ENCODE measurements at places on chromosomes 3 and 15.
A peak's percentile ranks its signal among the peaks of the same experiment; 100 is the strongest.

- no peak for DNase-seq
Measured at GRCh38 chr15:76991048-76991447, 3.9 kb upstream of the PSTPIP1 start.

- DNase-seq: no peak
Measured at GRCh38 chr15:91975241-91975978, 121.9 kb downstream of the SLCO3A1 start.

DNA sequence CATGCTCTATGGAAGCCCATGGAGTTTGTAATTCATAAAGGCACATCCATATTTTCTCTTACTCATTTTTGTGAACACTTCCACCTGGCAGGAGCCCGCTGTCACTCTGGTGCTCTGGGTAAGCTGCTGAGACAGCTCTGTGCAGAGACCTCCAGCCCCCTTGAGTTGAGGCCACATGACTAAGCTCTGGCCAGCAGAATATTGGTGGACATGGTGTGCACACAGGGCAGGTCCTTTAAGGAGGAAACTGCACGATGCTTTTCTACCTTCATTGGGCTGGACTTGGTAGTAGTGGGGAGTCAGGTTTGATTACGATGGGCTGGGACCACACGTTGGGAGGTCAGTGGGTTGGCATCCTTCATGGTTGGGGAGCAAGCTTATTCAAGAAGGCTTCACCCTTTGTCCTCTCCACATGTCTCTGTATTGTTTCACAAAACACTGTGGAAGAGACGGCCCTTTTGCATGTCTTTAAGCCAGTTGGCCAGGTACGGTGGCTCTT lies 29.0 kb downstream of the CCNB2 start:
- DNase-seq: no peak

DNA sequence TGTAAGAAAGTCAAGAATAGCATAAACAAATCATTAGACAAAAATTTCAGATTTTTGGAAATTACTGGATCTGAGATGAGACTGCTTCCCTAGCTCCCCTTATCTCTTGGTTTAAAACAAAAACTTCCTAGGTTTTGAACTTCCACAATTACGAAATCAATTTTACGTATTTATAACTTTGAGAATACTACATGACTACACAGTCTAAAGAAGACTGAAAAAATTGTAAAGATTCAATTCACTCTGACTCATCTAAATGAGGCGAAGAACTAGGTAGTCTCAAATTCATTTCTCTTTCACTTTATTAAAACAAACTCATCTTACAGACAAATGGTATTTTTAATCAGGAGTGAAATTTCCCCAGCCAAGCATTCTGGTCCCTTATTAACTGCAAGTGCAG lies 10.3 kb downstream of the CCDC54 start:
- DNase-seq: no peak

- DNase-seq: no peak
Measured at GRCh38 chr15:52464478-52464877, 64.2 kb downstream of the MYO5A start.

DNA sequence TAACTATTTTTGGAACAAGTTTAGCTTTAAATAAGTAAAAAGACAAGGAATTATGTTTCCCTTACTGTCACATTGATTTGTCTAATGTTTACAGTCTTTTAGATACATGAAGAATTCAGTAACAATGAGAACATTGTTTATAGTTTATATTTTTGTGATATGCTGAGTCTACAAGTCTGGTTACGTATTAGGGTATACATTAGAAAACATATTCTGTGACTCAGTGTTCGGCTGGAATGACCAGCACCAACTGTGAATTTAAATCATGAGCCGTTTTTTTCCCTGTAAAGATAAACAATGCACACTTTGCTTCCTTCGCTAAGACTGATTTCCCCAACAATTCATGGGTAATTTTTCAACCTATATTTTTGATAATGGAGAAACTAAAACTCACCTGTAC lies 131.5 kb downstream of the DUT start:
- no peak for DNase-seq

DNA sequence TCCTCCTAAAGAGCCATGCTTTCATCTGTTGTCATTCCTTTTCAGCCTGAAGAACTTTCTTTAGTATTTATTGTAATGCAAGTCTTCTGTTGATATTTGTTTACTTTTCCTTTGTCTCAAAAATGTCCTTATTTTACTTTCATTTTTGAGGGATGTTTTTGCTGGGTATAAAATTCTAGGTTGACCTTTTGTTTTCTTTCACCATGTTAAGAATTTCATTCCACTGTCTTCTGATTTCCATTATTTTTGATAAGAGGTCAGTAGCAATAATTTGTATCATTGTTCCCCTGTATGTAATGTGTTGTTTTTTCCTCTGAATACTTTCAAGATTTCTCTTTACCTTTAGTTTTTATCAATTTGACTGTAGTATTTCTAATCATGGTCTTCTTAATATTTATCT lies 91.1 kb downstream of the RSRC1 start:
- no peak for DNase-seq

DNA sequence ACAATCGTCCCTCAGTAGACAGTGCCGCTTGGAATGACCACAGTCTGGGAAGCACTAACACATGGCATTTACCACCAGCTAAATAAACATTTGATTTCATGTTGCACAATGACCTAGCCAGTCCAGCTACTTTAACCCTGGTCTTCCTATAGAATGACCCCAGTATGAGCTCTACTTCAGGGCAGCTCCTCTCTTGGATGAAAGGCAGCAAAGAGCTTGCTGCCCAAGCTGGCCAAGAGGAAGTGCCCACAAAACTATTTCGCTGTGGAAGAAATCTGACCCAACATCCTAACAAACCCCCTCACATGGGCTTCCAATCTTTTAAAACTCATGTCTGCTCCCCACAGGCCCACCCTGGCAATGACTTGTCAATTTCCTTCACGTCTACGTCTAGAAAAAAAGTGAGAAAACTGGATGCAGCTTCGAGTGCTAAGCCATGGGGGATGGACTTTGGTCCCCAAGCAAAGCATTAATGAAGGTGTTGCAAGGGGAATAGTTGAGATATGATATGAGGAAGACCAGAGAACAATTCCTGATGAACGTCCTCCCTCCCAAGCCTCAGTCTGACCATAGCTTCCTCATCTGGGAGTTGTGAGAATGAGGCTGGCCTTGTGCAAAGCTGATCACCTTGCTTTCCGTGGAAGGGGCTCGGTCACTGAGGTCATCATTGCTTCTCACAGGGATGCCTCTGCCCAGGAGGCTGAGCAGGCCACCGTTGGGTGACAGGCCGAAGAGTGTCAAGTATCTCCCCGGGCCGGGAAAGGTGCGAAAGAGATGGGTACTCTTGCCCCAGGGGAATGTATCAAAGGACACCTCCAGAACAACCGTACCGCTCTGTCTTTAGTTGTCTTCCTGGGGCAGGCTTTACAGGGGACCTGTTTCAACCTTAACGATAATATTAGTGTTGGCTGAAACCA lies 964 bp downstream of the SLC25A20 start:
- no peak for DNase-seq

- DNase-seq: no peak
Measured at GRCh38 chr15:69128667-69129311, 31.6 kb upstream of the GLCE start.

DNA sequence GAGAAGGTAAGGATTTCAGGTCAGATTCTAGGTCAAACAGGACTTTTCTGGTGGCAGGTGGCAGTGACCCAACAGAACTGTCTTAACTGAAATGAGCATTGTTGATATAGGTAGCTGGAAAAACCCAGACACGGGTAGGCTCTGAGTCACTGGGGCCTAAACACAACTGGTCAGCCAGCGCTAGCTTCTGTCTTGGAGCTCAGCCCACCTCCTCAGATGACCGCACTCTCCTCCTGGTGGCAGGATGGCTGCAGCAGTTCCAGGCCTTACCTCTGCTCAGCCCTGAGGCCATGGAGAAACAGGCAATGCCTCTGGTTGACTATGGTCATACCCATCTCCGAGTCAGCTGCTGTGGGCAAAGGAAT lies 61.1 kb upstream of the GATA2 start:
- DNase-seq: peak; percentile 84

- DNase-seq: no peak
Measured at GRCh38 chr3:97713634-97714033, 50.9 kb upstream of the ARL6 start.

- DNase-seq: no peak
Measured at GRCh38 chr3:12964711-12965612, 108.3 kb downstream of the IQSEC1 start.

DNA sequence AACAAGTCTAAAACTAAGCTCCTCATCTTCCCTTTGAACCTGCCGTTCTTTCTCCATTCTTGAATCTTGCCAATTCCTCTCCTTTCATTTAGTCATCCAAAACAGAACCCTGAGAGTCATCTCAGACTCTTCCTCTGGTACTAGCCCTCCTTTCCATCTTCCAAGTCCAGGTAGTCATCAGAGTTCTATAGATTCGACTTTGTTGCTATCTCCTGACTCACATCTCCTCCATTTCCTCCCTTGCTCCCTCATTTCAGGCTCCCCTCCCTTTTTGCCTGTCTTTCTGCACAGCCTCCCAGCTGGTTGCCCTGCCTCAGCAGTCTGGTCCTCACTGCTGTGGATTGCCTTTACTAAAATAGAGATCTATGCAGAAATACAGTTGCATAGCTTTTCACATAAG lies 4.7 kb downstream of the ATG7 start:
- no peak for DNase-seq

DNA sequence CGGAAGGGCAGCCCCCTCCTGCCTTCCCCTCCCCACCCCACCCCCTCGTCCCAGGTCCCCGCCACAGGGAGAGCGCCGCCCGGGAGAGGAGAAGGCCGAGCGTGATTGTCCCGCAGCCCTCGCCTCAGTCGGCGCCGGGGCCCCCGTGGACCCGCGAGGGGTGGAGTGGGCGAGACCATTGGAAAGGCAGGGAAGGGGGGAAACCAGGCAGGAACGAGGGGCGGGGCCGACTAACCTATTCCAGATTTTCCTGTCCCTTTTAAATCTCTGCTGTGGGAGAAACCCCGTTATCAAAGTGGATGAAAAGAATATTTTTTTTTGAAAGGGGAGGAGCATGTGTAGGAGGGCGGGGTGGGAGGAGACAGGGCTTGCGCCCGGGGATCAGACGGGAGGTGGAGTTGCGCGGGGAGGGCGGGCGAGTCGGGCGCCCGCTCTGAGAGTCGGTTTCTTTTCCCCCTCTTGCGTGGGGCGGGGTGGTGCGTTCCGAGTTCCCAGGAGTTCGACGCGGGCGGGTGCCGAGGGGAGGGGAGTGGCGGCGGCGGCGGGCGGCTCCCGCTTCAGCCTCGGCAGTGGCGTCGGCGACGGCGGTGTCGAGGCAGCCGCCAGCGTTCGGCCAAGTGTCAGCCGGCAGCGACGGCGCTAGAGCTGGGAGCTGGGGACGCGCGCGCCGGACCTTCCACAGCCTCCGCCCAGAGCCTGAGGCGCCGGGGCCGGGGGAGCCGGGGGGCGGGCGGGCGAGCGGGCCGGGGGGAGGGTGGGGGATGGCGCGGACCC lies at the start of gene NECTIN3:
Gene NECTIN3, plus strand, starts transcription at position 560 of the 774 bp plus-strand sequence. Its CDS starts 202 bp downstream, at position 762.
- DNase-seq: peak; percentile 77

GRCh38 chr15:31352339-31352751 lies 25.7 kb downstream of the KLF13 start:
- no peak for DNase-seq

GRCh38 chr3:55617385-55617784 lies 130.3 kb upstream of the WNT5A start:
- no peak for DNase-seq

GRCh38 chr3:53570709-53571108 lies 76.3 kb downstream of the CACNA1D start:
- peak; percentile 35 for DNase-seq

GRCh38 chr3:120568202-120568531 lies 28.0 kb upstream of the NDUFB4 start:
- no peak for DNase-seq

- DNase-seq: no peak
Measured at GRCh38 chr3:42290966-42291714, 25.2 kb upstream of the CCK start.

DNA sequence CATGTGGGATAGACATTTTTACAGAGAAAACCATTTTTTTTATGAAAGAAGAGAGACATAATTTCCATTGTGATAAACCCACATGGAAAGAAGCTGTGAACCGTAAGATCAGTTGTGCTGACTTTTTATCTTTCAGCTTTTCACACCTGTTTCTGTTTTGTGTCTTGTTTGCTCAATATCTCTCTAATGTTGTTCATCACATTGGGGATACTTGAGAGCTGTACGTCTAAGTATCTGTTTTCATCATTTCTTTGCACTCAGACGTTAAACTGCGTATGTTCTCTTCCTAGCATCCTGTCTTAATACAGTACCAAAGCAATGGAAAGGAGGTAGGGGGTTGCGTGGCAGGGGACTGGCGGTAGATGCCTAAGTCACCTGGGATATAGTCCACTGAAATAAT lies 449.0 kb downstream of the NAALADL2 start:
- DNase-seq: no peak

DNA sequence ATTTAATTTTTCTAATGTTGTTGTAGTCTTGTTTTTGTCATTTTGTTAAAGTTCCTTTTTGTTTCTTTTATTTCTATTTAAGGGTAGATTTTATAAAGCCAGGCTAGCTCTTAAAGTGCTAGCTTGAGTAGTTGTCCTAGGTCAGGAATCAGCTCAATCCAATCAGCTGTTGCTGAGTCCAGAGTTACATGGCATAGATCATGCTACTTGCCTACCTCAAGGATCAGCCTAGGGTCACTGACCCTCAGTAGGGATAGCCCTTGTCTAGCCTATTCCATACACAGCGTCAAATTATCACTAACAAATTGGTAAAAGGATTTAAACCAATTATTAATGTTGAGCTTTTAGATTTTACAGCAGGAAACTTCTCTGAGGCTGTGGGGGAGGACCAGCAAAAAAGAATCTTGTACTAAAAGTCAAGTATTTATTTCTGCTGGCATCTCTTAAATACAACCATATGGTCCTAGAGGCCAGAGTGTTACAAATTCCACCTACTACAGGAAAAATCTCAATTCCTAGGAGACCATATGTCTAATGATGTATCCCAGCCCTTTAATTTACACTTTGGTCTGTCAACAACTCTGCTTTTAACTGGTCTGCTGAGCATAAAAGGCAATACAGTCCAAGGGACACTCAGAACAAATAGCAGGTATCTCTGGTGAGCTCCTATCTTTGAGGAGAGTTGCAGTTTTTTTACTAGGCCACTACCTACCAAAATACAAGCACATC lies 138.3 kb upstream of the PTPRG start:
- no peak for DNase-seq

DNA sequence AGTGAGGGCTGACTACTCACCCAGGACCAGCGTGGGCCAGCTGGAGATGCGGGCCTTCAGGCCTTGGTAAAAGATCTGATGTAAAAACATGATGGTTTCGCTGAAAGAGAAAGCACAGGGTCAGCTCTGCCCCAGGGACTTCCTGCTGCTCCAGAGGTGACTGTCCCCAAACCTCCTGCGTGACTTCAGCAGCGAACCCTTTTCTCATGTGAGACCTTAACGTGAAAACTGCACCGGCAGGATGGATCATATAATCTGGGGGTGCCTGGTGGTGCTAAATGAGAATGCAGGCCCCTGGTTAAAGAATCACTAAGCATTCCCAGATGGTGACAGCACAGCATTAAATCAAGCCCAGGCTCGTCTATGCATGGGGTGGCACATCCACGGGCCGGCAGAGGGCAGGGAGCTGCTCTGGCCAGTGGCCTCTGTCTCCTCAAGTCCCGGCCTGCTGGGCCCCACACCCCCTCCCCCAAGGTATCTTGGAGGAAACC lies 55.4 kb downstream of the RASGRF1 start:
- no peak for DNase-seq

Measured in H54 (cell line).